GM12892 (cell line): ENCODE measurements at places on chromosomes 13 and 19.

DNA sequence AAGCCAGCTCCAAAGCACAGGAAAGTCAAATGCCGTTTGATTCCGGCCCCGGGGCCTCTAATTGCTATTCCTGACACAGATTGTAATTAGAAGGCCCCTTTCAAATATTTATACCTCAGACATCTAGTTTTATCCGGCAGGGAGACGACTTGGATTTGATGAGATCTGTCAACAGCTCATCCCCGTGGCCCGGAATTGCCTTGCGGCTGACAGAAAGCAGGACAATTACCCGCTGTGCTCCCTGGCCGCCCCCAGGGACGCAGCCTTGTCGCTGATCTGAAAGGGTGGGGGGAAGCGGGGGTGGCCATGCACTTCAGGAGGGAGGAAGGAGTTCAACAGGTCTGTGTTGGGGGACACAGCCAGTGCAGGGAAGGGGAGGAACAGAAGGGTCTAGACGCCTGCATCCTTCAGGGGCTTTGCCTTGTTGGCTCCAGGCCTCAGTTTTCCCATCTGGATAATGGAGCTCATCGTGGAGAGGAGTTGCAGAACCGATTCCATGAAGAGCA lies 1.8 kb upstream of the SHD start:
- no peak for DNase-seq

DNA sequence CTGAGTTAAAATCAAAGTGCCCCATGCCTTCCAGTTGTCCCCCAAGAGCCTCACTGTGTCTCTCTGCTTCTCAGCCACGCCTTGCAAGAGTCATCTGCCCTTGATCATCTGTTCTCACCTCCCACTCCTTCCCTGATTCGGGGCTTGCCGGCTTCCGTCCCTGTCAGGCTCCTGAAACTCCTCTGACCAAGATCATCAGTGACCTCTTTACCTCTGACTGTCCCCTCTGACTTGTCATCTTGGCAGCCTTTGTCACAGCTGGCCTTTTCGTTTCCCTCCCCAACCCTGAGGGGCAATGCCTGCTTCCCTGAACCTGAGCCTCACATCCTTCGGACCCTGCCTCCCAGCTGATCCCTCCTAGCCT lies 66.3 kb downstream of the MAP4K1 start:
- no peak for DNase-seq

DNA sequence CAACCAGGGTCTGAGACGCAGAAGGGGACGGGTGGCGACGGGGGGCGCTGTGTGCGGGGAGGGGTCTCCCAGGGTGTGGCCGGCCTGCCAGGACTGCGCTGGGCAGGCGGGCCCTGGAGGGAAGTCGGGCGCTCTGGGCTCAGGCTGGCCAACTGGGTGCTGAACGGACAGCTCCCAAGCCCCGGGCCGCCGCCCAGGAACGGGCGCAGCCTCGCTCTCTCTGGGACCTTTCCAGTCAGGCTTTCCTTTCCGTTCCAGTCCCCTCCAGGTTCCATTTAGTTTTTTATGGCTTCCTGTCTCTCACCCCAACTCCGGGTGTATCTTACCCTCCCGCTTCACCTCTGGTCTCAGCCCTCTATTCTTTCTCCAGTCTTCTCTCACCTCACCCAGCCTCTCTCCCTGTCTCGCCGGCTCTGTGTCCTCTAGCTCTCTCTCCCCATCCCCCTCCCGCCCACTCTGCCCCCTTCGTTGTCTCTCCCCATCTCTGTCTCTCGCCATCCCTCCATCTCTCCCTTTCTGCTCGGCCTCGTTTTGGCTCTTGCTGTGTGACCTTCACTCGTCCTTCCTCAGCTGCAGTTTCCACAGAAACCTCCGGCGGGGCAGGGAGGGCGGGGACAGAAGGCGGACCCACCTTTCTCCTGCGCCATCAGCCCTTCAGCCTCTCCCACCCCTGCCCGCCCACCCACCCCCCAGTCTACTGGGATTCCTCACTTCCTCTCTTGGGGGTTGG lies 3.3 kb upstream of the ATP1A3 start:
- DNase-seq, result peak; percentile 63

- no peak for DNase-seq
Measured at GRCh38 chr13:84658491-84659358, 776.5 kb upstream of the SLITRK1 start.

- DNase-seq, result no peak
Measured at GRCh38 chr13:110993788-110994187, 78.9 kb upstream of the ANKRD10 start.

DNA sequence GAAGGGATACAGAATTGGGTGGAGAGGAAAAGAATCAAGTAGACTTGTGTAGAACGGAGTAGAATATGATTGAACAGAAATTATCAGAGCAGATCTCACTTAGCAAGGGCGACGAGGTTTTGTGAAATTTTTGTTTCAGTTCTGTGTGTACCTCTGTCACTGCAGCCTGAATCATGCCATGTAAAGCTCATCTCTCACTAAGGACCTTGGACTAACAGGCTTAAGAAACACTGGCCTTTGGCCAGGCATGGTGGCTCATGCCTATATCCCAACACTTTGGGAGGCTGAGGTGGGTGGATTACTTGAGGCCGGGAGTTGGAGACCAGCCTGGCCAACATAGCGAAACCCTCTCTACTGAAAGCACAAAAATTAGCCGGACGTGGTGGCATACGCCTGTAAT lies 62.6 kb downstream of the MYH14 start:
- DNase-seq, result no peak

GRCh38 chr13:90321281-90321931 lies 1026.1 kb upstream of the MIR17HG start:
- DNase-seq, result no peak

DNA sequence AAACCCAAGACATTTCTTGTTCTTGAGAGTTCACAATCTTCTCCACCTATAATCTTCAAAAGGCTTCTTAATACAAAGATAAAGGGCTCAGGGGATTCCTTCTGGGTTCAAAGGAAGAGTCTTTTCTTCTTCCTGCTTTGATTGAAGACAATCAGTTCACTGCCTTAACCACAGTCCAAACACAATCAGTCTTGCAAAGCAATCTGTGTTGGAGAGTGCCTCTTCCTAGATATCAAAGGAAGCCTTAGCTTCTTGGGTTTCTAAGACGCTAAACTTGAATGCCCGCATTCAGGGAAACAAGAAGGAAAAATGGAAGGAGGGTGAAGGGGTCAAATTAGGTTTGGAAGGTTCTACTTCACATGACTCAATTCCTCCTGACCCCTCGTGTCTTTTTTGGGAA lies 27.2 kb downstream of the RANBP3 start:
- DNase-seq, result no peak

DNA sequence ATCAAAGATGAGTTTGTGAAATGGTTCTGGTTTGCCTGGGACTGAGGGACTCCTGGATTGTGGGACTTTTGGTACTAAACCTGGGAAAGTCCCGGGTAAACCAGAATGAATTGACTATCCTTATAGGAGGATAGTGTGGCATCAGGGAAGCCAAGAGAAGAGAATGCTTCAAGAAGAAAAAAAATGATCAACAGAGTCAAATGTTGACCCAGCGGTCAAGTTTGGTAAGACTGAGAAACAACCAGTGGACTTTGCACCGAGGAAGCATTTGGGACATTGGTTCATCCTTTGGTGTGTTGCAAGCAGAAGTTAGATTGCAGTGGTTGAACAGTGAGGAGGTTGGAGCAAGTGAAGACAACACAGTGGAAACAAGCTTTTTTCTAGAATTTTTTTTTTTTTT lies 33.5 kb downstream of the CLEC17A start:
- no peak for DNase-seq

DNA sequence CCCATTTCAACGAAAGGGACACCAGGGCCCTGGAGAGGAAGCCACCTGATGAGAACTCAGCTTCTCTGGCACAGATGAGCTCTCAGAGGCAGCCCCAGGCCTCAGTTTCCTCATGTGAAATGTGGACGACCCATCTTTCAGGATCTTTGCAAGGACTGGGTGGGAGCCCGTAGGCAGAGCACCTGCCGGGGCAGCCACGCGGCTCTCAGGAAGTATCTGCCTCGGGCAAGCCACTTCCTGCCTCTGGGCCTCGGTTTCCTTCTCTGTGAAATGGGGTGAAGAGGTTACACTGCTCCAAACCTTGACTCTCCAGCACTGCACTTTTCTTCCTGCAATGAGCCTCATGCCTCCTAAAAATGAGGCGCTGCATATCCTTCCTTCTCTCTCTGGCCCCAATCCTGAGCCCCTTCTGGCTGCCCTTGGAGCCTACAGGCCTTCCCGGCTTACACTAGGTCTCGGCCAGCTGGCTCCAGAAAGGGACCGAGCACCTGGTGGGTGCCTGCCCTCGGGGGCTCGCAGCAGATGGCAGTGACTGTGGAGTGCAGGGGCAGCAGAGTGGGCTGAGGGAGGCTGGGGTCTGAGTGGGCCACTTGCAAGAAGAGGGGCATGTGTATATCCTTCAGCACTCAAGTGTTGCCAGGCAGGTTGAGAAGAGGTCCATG lies 3.5 kb downstream of the SSBP4 start:
- DNase-seq, result no peak

GRCh38 chr19:23799321-23799720 lies 40.6 kb upstream of the ZNF681 start:
- no peak for DNase-seq

DNA sequence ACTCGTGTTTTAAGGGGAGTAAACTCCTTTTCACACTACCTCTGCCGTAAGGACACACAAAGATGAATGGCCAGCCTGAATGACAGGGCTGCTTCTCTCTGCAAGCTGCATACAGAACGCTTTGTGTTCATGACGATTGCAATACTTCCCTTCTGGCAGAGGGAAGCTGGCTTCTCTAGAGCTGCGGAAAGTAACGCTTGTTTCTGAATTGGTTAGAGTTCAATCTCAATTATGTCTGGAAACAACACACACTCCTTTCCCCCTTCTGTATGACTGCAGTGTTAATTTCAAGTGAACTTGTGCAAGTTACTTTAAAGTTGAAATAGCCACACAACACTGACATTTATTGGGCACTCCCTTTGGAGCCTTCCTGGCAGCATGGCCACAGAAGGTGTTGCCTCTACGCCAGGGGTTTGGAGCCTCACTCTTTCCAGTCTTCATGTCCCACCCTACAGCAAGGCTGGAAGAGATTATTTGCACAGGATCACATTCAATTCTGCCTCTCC lies 242.6 kb downstream of the NDFIP2 start:
- DNase-seq, result no peak

DNA sequence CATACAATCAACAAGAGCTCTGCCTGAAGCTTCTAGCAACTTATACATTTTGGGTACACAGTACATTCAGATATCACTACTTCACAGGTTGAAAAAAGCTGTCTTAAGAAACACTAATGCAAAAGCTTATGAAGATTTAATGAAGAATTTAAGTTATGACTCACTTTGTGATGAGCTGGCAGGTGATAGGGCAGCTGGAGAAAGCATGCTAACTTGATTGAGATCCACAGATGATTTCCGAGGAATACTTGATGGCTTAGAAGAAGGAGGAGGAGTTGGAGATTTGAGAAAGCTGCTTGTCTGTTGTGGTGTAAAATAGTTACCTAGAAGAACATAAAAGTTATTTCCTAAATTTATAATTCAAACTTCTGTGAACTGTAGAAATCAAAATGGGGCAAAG lies 23.3 kb downstream of the EXOSC8 start:
- no peak for DNase-seq

- DNase-seq, result no peak
Measured at GRCh38 chr13:74114202-74114601, 20.0 kb downstream of the KLF12 start.

GRCh38 chr13:29730253-29730652 lies 120.2 kb downstream of the UBL3 start:
- no peak for DNase-seq

GRCh38 chr13:76286178-76286577 lies 600.0 kb downstream of the KCTD12 start:
- DNase-seq, result no peak

GRCh38 chr13:97932036-97932435 lies 21.4 kb upstream of the IPO5 start:
- DNase-seq, result no peak

GRCh38 chr13:73873940-73874830 lies 260.0 kb downstream of the KLF12 start:
- DNase-seq, result no peak

- DNase-seq, result no peak
Measured at GRCh38 chr19:8057545-8058270, 5.1 kb downstream of the CCL25 start.

- DNase-seq, result peak; percentile 31
Measured at GRCh38 chr13:31951215-31951678, 80.3 kb upstream of the FRY start.

- no peak for DNase-seq
Measured at GRCh38 chr19:15147090-15147489, 39.9 kb downstream of the SYDE1 start.
